Naive B cell (primary cell): ENCODE measurements at places on chromosomes 3 and 15.

- no peak for DNase-seq
Observed at GRCh38 chr3:52530918-52531826, 2.5 kb downstream of the NT5DC2 start.

DNA sequence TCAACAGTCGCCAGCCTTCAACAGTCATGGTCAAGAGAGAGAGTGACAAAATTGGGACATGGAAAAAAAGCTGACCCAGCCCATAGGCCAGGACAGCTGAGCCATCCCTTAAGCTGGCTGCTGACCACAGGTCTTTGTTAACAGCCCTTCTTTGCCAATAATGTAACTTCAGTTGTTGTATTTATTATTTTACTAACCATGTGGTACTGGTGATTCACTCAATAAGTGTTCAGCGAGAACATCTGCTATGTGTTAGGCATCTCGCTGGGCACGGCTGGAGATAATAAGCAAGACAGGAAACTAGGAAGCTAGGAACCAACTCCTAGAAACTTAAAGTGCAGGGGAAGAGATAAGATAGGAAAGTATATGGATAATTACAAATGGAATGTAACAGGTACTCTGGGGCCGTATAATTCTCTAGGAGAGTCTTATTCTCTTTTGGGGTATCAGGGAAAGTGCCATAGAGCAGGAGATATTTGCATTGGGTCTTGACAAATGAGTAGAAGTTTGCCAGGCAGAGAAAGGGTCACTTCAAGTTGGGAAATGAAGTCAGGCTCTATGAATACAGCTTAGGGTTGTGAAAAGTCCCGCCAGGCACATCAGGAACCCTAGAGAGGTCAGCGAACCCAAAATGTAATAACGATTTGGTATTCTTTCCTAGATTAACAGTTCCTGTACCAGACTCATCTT, 84.0 kb upstream of the TRA2B start:
- no peak for DNase-seq

DNA sequence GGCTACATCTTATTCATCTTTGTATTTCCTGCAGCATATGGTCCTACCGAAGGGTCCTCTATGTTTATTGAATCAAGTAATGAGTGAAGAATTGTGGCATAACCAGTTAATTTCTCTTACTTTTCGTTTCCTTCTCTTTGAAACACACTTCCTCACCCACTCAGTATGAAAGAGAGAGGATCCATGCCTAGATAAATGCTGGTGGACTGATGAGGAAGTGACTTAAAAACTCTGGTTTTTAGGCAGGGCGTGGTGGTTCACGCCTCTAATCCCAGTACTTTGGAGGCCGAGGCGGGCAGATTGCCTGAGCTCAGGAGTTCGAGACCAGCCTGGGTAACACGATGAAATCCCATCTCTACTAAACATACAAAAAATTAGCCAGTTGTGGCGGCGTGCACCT, 2.2 kb upstream of the MB21D2 start:
- no peak for DNase-seq

DNA sequence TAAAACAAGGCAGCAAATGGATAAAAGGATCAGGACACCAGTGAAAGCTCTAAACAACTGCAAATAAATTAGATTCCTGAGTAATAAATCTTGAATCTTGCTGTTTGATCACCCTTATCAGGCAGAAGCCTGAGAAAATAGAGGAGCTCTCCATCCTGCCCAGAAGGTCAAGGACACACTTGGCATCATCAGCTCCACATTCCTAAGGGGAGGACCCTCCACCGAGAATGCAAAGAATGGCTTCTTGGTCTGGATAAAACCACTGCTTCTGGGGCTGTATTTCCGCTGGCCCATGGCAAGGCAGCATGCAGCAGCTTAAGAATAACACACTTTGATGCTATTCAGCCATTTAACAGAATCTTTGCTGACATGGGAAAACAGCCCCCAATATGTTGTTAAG, 108.9 kb upstream of the TSC22D2 start:
- no peak for DNase-seq

- no peak for DNase-seq
Observed at GRCh38 chr15:91127236-91127955, 27.3 kb downstream of the SV2B start.

GRCh38 chr15:50940506-50940905, 32.0 kb downstream of the AP4E1 start:
- DNase-seq = no peak
